Activated CD8-positive, alpha-beta memory T cell treated with anti-CD3 and anti-CD28 coated beads, Interleukin-2, amount 10 ng/mL, durations not matched to agents 7 days and 5 days (primary cell): ENCODE measurements at places on chromosomes 3 and 15. TPM values are rescaled to one million over a fixed set of nuclear protein-coding genes. Genes with fewer than 3 reads are reported as not detected.

GRCh38 chr3:186959029-186959624, 28.8 kb downstream of the ST6GAL1 start:
- DNase-seq = no peak

DNA sequence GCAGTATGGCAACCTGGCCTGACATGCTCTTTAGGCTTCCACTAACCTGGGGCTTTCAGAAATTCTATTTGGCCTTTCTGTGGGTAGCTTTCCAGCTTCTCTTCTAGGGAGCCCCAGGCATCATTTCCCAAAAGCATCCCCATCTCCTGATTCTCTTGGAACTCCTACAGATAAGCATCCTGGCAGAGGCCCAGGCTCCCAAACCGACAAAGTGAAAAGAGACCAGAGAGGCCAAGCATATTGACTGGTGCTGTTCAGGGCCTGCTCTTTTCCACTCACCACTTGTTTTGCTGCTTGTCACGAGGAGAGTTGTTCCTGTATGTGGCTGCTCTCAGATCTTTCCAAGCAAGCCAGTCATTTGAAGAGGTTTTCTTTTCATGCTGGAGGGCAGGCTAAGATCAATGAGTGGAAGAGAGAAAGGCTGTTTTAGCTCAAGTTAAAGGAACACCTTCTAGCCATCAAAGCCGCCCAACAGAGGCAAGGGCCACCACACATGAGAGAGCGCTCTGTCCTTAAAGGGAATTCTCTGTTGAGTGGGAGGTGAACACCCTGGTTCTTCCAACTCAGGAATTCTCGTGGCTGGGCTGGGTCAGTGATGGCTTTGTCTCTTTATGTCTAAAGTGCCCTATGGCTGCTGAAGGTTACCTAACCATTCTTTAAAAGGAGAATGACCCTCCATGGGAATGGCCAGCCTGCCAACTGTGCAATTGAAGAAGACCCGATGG, 31.1 kb upstream of the NR2E3 start:
- DNase-seq = no peak

DNA sequence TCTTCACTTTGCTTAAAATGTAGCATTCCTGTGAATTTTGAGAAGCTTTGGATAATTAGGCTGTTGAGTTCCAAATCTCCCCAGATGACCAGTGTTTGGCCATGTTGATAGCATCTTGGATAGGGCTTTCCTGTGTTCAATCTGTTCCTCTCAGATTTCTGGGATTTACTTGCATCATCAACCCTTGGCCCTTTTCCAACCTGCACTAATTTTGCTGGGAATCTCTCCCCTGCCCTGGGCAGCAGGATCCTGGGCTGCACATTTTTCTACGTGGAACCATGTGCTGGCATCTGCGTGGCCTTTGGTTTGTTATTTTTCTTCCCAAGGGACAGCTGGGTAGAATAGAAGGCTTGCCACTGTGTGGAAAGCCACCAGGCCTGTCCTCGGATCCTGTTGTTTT, 75.4 kb upstream of the PLXNA1 start:
- no peak for DNase-seq

DNA sequence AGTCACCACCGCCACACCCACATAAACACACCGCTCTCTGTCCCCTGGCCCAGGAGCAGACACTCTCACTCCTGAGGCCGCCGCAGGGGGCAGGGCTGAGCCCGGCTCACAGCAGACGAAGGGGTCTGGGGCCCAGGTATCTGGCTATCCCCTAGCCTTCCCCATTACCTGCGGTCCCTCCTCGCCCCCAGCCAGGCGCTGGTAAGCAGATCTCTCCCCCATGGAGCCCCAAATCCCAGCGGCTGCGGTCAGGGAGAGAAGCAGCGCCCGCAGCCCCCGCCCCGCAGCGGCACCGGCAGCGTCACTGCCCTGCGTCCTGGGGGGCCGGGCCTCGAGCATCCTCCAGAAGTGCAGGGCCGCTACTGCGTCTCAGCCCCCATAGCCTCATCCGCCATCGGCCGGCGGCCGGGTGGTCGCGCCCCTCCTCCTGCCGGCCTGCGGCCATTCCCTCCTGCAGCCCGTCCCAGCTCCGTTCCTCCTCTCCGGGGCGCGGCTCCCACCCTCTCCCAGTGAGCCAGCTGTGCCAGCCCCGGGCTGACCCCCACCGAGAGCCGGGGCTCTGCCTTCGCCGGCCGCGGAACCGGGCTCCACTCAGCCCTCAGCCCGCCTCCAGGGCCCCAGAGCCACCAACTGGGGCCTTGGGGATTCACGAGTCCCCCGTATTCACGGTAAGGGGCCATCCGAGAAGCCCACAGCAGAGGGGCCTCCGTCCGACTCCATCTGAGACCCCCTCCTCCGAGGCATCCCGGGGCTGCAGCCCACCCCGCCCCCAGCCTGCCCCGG, 13.1 kb downstream of the TNK2 start:
- peak; percentile 82 for DNase-seq

- no peak for DNase-seq
Measured at GRCh38 chr15:98455904-98456303, 192.4 kb upstream of the IGF1R start.

DNA sequence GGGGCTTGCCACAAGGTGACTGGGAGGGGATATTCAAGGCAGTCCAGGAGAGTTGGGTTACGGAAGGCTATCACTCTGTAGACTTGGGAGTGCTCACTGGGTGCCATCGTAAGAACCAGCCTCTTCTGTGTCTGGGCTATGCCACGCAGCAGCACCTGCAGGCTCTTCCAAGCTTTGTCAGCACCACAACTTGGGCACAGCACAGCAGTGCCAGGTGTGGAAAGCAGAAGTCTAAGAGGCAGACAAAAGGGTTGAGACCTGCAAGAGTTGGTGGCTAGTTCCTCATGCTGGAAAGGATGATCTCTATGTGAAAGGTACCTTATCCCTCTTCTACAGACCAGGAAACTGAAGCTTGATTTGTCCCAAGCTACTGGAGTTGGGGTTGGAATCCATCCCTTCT, 15.8 kb downstream of the CX3CR1 start:
- no peak for DNase-seq

GRCh38 chr15:88126695-88127431, 129.7 kb downstream of the NTRK3 start:
- no peak for DNase-seq

- no peak for DNase-seq
Measured at GRCh38 chr3:167575000-167575600, 78.6 kb downstream of the WDR49 start.

DNA sequence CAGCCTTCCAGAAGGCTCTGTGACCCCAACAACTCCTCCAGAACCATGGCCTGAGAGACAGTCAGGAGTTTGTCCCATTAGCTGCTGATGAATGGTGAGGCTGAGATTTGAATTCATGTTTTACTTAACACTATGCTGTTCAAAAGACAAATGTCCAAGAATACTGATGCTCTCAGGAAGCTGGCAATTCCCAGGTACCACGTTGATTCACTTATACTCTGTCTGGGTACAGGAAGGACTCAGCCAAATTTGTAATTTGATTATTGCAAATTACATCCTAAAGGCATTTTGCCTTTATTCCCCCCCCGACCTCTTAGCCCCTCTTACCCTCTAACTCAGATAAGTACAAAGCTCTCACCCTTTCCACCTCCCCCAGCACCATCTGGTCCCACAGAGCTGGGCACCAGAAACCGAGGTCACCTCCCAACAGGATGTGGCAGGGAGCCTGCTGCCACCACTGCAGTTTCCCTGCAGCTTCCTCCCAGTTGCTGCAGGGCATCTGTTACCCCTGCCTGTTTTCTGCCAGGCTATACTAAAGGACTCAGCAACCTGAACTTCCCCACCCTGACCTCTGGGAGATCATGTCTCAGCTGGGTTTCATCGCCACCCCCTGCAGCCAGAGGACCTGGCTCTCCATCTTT, 33.6 kb downstream of the EAF1 start:
- peak; percentile 70 for DNase-seq

DNA sequence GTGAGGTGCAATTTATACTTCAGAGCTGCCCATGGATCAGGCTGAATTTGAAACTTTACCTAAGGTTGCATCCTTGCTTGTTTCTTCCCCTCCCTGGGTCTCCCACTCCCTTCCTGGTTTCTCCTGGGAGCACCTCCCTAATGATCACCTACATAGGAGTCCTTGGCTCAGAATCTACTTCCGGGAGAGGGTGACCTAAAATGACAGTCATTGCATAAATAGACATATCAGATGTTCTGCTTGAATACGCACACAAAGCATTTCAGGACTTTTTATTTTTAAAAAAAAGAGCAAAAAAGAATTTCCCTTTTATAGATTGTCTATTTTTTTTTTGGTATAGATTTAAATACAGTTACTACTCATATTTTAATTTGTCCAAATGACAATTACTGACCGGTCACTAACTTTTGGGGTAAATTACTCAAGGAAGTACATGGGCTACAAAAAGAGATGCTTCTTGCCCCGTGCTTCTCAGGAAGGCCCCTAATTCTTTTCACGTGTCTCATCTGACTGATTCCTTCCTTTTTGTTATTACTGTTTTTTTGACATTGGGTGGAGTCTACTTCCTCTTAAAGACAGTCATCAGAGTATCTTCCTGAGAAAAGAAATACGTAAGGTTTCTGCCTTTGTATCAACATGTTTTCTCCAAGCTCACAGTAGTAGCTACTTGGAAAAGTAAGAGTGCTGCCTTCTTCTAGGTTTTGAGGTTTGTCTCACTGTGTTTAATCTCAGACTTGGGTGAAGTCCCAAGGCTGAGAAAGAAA, 4.9 kb upstream of the MYZAP start:
- no peak for DNase-seq

DNA sequence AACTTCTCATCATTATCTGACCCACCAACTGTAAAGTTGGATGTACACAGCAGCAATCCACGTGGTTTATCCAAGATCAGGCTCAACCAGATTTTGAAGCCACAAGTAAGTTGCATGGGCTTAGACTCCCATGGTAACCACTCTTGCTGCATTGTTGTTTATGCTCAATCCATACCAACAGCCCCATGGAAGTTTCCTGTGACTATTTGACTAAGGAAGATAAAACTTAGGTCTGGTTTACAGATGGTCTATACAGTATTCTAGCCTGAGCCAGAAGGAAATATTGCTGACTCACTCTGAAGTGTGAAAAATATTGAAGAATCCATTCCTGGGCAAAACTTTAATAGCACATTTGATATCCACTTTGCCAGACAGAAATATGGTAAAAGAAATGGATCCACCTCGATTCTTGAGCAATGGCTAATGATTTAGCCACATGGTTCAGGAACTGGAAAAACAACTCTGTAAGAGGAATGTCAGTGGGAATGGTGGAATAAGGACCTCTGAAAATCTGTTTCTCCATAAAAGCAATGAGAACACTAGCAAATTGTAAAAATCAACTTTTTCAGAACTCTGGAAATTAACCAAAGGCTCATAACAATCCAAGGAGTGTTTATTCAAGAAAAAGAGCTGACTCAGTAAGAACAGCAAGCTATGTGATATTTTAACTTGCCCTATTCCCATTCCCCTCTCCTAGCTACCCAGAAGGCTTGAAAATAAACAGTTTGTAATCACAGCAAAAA, 162.9 kb upstream of the STT3B start:
- no peak for DNase-seq

DNA sequence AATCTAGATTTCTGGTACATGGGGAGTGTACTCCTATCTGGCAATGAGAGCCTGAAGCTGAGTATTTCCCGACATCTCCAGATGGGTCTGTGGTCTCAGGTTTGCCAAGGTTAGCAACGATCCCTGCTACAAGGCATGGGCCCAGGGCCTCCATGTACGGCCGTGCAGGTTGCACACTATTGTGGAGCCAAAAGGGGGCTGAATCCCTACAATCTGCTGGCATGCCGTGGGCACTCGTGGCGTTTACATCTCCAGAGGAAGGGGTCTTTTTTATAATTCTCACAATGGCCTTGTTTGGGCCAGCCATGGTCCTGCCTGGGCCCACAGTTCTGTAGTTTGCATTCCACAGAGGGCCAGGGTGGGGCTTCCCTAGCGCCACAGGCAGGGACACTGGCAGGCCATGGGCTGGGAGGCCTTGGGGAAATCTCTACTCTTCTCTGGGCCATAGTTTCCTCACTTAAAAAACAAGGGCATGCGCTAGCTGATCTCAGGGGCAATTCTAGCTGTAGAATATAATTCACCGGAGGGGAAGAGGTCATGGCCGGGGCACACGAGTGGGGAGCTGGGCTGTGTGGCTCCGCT, 68.9 kb upstream of the TLE3 start:
- no peak for DNase-seq

GRCh38 chr3:186483611-186484340, 60.4 kb downstream of the CRYGS start:
- DNase-seq = no peak

- DNase-seq = no peak
Measured at GRCh38 chr3:171789759-171790505, 20.4 kb downstream of the PLD1 start.

- no peak for DNase-seq
Measured at GRCh38 chr3:36591959-36592358, 172.4 kb downstream of the DCLK3 start.

SLC38A3 gene
- total RNA-seq = not detected

CPLX3 gene
- not detected for total RNA-seq

LEO1 gene
- total RNA-seq = 34.9 TPM

GADL1 gene
- not detected for total RNA-seq

INAFM2 gene
- total RNA-seq = 4.9 TPM

CAV3 gene
- not detected for total RNA-seq

CASR gene
- not detected for total RNA-seq
